ENCODE measurements at places on chromosomes 1 and 21.

DNA sequence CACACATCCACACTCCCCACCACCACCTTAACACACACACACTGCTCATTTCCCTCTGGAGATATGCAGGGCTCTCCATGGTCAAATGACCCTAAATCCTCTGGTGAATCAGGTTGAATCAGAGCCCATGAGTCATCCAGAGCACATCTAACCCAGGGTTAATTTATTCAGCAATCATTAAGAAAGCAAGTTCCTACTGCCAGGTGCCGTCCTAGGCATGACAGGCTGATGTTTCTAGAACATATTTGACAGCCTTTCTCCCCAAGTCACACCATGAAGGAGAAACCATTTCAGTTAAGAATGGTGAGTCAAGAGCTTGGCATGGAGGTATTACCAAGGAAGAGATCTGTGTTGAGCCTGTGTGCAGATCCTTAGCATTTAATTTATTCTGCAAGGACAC, 194.3 kb upstream of the CAMK1G start:
- DNase-seq: no peak

GRCh38 chr1:20355828-20356735, 65.4 kb downstream of the VWA5B1 start:
- DNase-seq: no peak

DNA sequence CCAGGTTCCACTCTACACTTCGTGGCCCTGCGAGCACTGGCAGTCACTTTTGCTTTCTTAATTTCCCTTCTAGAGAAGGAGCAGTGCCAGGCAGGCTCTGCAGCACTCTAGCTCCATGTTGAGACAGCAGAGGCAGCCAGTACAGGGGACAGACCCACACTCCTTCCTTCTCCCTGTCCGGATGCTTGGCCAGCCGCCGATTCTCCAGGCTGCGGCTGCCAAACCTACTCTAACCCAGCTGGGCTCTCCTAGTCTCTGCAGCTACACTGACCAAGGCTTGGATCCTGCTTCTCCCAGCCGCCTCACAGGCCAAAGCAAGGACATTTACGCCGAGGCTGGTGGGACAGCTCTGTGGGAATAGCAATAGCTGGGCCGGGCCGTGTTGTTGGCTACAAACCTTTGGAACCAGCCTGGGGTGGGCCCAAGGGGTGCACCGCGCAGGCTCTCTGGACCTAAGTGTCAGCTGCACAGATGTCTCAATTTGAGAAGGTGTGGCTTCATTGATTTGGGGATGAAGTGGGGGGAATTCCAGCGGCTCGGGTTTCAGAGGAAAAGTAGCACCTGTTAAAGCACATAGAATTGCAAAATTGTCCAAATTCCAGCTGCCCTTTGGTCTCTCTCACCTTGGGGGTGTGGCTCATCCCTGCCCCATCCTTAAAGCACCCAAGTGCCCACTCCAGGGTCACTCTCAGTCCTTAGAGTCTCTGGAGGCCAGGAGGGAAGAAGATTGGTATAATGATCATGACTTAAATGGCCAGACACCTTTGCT, 3.2 kb downstream of the BARHL2 start:
- no peak for DNase-seq

GRCh38 chr1:82185084-82185483, 384.4 kb downstream of the ADGRL2 start:
- no peak for DNase-seq

DNA sequence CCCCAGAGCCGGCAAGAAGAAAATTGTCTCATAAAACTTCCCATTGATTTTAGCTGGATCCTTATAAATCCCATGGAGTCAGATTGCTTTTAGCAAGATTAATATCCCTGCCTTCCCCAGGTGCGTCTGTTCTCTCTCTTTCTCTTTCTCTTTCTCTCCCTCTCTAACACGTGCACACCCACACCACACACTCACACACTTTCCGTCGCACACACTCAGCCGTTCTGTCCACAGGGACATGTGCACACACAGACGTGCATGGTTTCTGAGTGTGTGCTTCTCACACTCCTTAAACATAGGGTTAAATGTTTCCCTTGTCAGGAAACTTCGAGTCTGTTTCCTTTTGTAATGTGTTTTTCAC, 98.7 kb upstream of the NFIA start:
- DNase-seq: no peak

GRCh38 chr1:38004284-38005108, 818 bp downstream of the FHL3 start:
- DNase-seq: no peak

GRCh38 chr1:207959141-207959825, 48.4 kb upstream of the CD34 start:
- no peak for DNase-seq

DNA sequence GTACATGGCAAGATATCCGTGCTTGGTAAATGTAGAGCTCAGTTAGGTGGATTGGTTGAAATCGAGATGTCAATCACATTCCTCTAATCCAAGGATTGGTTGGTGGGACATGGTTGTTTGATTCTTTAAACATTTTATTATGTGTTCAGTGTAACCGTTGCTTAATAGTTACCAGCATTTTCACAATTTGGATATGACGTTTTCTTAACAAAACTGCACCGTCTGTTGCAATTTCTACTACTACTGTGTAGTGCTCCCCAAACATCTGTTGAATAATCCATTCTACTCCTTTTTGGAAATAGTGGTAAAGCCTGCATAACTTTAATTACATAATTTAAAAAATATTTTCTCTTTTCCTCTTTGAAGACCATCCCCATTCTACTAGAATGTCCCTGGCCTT, 16.3 kb downstream of the OR2B11 start:
- DNase-seq: no peak

DNA sequence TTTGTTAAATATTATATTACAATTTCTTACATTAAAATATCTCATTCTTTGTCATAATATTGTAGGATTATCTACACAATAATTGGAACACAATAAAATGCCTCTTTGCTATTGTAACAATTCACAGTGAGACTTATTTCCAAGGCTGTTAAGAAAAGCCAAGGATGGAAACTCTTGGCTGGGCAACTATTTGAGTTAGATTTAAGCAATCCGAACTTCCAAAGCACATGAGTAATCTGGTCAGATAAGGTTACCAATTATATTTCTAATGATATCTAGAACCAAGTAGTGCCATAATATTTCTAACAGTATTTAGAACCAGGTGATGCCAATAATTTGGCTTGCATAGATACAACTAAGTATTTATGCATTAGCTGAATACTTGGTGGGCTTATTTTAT, 154.7 kb upstream of the KCNK2 start:
- no peak for DNase-seq

DNA sequence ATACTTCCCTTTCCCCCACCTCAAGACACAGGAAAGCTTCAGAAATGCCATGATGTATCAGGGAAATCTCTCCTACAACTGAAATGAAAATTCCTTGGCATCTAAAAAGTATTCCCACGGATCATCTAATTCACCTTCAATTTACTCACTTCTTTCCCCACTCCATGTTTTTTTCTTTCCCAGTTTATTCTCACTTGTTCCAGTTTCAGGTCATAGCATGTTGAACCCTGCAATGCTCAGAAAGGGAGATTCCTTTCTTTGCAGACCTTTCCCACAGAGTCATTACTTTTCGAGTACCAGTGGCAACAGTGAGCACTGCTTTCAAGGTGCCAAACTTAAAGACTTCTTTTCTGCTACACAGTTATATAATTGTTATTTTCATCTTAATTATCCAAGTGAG, 305.0 kb downstream of the VAV3 start:
- DNase-seq: no peak

GRCh38 chr1:68313735-68314134, 81.4 kb upstream of the WLS start:
- no peak for DNase-seq

DNA sequence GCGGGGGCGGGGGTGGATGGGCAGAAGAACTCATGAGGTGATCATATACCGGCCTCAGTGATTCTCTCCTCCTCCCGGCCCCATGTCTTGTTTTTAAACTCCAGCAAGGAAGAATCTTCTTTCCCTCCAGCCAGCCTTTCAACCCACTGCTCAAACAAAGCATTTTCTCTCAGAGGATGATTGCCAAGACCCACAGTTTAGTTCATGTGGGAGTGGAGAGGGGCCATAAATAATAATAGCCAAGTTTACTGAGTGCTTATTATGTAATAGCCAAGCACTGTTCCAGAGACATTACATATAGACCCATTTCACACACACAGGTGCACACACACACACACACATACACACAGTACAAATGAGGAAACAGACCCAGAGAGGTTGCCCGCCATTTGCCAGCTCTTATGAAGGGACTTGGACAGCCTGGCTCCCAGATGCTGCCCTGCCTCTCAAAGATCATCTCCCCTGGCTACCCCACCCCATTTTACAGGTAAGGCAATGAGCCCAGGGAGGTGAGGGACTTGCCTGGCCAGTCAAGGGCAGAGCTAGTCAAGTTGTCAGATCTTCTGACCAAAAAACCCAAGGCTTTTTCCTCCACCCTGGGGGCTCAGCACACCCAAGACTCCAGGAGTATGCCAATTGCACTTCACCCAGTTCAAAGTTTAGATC, 18.0 kb upstream of the BCAR3 start:
- no peak for DNase-seq

All from GM18507 (cell line).